ENCODE measurements at places on chromosomes 5 and 9.

GRCh38 chr9:26292943-26293342, 599.7 kb downstream of the CAAP1 start:
- no peak for DNase-seq

GRCh38 chr9:114108016-114108833, 9.1 kb upstream of the KIF12 start:
- DNase-seq: no peak

DNA sequence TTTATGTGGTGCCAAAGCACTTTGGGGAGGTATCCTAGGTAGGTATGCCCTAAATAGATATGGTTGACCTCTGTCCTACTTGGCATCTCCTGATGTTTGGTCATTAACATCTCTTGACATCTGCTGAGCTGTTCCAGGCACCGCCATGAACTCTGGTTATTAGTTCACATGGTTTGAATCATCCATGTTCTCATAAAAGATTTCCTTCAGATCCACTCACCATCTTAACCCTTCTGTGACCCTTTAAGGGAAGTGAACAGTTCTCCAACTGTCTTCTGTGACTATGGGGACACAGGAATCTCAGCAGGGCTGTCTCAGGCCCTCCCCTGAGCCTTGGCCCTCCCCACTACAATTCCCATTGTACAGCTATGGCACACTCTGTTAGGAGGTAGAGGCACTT, 167.7 kb downstream of the CDH6 start:
- DNase-seq: no peak

- no peak for DNase-seq
Measured at GRCh38 chr9:2991292-2991691, 147.4 kb upstream of the PUM3 start.

- DNase-seq: no peak
Measured at GRCh38 chr9:134955156-134955555, 37.4 kb upstream of the FCN1 start.

- no peak for DNase-seq
Measured at GRCh38 chr5:102223542-102224477, 72.3 kb downstream of the SLCO4C1 start.

DNA sequence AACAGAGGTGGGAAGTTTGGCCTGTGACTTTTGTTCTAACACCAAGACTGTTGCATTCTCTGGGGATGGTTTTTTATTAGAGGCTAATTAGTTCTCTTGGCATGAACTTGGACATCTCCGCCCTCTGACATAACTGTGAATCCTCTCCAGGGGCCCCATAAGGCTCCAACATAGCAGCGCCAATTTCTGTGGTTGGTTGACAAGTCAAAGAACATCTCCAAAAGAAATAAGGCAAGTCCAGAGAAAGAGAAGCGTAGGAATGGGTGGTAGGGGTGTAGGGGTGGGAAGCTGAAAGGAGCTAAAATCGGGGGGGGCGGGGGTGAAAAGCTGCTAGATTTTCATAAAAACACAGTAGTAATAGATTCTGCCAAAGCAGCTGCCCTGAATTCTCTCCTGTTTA, 81.0 kb upstream of the DAB2 start:
- DNase-seq: no peak

DNA sequence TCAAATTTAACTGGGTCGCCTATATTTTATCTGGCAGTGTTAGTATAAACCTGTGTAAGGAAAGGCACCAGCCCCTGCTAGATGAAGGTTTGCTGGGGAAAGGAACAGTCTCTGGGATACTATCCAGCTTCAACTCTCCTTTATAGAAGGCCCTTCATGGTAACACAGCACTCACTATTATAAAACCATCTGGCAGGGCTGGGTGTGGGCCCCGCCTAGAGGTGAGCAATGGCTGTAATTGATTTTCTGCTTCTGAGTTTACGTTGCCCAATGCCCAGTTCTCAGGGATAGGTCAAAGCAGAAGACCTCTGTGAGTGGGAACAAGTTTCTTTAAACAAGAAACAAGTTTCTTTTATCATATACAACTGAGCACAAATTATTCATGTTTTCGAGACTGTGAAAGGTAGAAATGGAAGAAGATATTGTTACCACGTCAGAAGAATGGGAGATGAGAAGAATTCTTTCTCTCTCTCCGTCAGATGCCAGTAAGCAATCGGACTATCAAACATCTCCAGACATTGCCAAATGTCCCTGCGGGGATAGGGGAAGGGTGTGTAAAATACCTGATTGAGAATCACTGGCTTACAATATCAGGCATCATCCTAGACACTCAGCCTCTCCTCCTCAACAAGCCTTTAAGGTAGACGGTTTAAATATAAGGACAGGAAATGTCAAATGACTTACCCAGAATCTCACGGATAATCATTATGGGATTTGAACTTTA, 205.9 kb downstream of the PDZD2 start:
- DNase-seq: no peak

GRCh38 chr5:102713278-102713677, 41.8 kb upstream of the PAM start:
- DNase-seq: no peak

DNA sequence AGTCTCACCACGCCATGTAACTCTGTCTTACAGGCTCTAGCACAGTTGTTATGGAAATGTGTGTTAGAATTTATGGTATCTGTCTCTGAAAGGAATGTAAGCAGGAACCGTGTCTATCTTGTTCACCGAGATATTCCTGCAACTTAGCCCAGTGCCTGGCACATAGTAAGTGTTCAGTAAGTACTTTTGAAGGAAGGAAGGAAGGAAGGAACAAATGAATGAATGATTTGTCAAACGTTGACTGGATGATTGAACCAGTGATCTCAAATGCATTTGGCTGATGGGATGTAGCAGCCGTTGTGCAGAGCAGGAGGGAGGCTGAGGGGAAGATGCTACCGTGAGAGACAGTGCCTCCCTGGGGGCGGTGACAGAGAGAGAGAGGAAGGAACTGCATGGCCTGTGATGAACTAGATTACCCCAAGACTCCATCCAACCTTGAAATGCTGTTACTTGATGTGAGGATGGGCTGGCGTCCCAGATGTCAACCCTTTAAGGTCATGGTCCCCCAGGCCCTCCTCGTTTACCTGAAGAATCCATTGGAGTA, 47.5 kb upstream of the PPARGC1B start:
- DNase-seq: no peak

GRCh38 chr5:66232275-66232674, 88.2 kb downstream of the SREK1 start:
- no peak for DNase-seq

- DNase-seq: no peak
Measured at GRCh38 chr9:135925496-135926133, 18.3 kb upstream of the CAMSAP1 start.

DNA sequence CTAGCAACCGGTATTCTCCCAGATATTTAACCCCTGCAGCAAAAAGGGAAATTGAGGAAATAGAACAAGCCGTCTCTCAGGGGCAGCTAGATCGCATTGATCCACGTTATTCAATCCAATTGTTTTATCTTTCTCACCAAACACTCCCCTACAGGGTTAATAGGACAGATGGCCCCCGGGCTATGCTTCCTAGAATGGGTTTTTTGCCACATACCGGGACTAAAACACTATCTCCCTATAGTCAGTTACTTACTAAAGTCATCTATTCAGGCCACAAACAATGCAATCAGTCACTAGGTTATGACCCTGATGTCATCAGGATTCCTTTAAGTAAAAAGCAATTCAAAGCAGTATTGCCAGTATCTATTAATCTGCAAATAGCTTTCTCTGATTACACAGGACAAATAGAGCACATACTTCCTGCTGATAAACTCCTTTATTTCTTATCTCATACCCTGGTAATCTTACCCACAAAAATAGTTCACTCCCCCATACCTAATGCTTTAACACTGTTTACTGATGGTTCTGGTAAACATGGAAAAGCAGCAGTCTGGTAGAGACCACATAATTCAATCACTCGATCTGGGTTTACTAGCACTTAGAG, 159.0 kb downstream of the CPLANE1 start:
- no peak for DNase-seq

GRCh38 chr5:121138495-121138907, 674.4 kb downstream of the PRR16 start:
- no peak for DNase-seq

DNA sequence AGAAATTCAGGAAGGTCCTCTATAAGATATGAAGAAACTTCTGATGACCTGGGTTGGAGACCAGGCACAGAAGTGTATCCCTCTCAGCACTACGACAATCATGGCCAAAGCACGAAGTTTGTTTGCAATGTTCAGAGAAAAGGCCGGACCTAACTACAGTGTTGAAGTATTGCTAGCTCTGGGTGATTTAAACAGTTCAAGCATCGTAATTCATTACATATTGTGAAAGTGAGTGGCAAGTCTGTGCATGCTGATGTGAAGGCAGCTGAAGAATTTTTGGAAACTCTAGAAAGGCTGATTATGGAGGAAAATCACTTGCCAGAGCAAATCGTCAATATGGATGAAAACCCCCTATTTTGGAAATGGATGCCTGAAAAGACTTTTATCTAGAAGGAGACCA, 67.2 kb upstream of the PANK3 start:
- no peak for DNase-seq

DNA sequence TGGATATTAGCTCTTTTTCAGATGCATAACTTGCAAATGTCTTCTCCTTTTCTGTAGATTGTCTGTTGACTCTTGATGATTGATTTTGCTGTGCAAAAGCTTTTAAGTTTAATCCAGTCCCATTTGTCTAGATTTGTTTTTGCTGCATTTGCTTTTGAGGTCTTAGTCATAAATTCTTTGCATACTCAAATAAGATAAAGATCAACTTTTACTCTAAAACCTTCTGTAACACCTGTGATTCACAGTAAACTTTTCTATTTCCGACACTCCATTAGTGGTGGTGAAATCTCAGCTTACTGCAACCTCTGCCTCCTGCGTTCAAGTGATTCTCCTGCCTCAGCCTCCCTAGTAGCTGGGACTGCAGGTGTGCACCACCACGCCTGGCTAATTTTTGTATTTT, 239.0 kb upstream of the ST8SIA4 start:
- no peak for DNase-seq

GRCh38 chr9:111798786-111799185, 4.0 kb upstream of the SHOC1 start:
- no peak for DNase-seq

DNA sequence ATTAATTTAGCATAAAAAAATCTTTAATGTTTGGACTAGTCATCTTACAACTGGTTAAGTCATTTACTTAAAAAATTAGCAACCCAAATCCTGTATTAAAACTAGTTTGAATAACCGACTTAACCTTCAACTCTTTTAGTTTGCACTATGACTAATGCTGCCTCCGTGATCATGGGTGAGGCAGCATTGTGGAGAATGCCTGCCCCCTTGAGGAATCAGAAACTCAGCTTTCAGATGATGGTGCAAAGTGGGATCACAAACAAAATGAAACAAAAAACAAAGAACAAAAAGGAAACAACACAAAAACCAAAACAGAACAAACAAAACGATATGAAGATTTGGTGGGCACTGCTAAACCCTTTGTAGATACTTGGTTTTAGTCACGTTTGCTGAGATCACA, 127.0 kb upstream of the PALM2AKAP2 start:
- DNase-seq: no peak

- DNase-seq: no peak
Measured at GRCh38 chr5:80874162-80874561, 86.0 kb upstream of the RASGRF2 start.

GRCh38 chr5:129760636-129761325, 12.9 kb downstream of the MINAR2 start:
- no peak for DNase-seq

GRCh38 chr5:176788091-176788490, 22.3 kb upstream of the UNC5A start:
- no peak for DNase-seq

DNA sequence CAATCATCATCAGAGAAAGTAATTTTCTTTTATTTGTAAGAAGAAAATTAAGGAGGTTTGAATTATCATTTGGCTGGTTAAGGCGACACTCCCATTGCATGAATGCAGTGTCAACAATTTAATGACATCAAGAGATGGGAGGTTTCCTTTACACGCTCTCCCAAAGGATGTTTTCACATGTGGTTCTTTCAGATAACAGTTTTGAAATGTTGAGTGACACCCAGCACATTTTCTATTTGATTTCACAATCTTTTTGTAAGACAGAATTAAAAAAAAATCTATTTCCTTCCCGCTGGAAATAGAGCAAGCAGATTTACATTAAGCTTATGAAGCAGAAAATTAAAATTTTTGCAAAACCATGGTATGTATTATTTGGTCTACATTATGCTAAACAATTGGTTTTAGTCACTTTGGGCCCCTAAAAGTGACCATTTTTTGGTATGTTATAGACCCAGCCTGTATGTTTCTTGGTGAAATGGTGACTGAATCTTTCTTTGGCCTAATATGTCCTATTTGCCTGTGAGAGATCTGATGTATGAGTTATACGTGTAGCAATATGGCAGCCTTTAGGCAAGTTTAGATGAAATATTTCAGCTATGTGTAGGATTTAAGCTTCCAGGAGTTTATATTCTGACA, 18.9 kb upstream of the ANKRD55 start:
- no peak for DNase-seq

- DNase-seq: no peak
Measured at GRCh38 chr9:117662651-117663050, 41.6 kb upstream of the TLR4 start.

DNA sequence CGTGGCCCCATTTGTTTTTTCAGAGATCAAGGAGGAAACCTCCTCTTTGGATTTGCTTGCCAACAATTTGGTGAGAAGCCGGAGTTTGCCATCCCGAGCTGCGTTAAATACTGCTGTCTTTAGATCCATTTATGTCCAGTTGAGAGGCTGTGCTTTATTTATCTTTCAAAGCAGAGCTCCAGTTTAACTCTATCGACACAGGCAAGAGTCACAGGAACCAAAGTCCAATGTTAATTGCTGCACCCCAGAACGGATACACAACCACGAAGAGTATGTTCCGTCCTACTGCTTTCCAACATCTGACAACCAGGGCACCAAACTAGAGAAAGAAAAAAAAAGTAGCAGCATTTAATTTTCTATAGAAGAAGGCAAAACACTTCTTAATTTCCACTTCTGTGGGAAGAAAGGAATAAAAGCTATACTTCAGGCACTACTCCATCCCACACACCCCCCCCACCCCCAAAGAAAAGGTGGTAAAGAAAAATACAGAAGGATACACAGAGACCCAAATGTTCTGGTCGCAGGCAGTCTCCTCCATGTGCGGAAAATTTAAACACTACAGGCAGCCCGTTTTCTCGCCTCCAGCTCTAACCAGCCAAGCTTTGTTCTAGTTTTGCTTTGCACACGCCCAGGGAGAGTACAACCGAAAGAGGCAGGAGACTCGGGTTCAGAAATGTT, 1.1 kb downstream of the FEM1C start:
- DNase-seq: no peak

DNA sequence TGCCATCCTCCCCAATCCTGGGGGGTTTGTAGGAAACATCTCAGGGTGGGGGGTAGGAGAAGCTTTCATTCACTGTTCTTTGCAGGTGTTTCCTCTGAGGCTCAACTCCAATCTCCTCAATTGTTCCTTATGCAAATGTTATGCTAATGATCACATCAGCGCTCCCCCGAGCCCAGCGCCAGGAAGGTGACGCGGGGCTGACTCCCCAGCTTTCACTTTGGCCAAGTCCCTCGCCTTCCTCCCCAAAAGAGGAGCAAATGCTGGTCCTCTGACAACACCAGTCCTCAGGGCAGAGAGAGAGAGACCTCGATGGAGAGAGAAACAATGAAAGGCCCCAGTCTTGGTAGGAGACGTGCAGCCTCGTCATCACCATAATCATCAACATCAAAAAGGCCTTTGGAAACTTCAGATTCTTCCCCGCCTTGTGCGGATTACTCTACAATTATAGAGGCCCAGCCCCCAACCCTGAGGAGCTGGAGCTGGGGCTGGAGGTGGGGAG, 39.1 kb downstream of the PCDH1 start:
- DNase-seq: no peak

GRCh38 chr5:16883806-16884205, 52.3 kb downstream of the MYO10 start:
- no peak for DNase-seq

- DNase-seq: no peak
Measured at GRCh38 chr5:163608621-163609020, 103.2 kb downstream of the MAT2B start.
